Stimulated activated CD4-positive, alpha-beta T cell treated with anti-CD3 and anti-CD28 coated beads, Interleukin-15, amount 100 ng/mL, for 1 hour (primary cell): ENCODE measurements at places on chromosomes 1 and 21.

- no peak for DNase-seq
These were observed 61.6 kb downstream of the COL18A1 start for GRCh38 chr21:45466330-45467220.

GRCh38 chr1:100643471-100644196 lies 75.9 kb upstream of the VCAM1 start:
- DNase-seq, result no peak

DNA sequence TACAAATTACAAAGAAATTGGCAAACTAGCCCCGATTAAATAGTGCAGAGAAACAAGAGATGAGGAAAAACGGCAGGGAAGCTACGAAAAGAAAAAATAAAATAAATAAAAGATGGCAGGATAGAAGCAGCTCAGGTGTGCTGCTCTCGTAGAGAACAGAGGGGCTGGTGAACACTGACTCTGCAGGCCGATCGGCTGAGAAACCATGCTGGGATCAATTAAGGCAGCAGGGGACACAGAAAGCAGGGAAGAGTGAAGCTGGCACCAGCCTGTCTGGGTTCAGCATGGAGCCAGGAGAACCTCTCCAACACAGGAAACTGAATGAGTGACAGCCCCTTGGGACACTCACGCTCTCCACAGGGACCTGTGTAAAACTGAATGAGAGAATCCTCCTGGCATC lies 39.5 kb upstream of the TMPRSS15 start:
- no peak for DNase-seq

DNA sequence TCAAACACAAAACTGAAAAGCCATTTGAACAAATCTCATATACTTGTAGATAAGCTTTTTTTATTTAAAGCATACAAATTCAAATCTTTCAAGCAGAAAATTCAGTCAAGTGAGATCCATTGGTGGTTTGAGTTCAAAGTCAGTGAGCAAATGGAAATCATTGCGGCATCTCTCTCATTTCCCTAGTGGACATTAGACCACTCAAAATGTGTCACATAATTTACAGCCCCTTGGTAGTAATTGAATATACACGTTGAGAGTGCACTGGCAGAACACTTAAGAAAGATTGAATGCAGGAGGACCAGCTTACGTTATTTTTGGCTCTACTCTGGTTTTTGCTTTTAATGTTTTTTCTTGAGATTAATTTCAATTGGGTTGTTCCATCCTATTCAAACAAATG lies 633.7 kb downstream of the USP25 start:
- DNase-seq, result no peak

- DNase-seq, result no peak
These were observed 289.5 kb downstream of the KIF26B start for GRCh38 chr1:245444147-245444828.

DNA sequence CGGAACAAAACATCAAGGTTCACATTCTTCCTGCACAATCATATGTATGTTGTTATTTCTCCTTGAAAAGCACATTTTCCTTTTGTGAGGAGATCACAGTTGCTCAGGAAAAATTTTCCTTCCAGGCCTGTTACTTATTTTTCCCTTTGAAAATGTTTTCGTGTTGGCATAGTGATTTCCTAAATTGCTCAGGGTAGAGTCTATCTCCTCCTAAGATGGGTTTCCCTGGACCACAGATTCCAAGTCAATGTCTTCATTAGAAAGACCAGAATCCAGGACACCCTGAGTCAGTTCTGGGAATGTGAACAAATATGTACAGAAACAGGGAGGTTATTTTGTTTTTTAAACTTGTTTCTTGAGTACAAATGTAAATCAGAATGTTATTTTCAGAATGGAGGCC lies 94.3 kb upstream of the C1orf105 start:
- DNase-seq, result no peak

- DNase-seq, result no peak
These were observed 195.0 kb upstream of the EDN2 start for GRCh38 chr1:41679531-41679930.

DNA sequence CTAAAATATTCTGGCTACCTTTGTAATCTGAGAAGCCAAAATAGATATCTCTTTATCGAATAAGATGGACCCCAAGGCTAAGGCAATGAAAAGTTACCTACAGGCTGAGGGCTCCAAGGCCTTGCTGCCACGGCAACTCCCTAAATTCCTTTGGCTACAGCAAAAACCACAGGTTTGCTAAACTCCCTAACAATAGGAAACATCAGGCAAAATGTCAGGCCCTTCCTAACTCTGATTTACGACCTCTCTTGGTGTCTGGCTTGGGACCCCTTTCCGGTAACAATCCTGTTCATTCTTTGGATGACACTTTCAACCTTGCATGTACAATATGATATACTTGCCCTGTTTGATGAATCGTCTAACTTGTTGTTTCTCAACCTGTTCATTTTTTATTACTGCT lies 11.3 kb upstream of the OR2T8 start:
- DNase-seq, result no peak

DNA sequence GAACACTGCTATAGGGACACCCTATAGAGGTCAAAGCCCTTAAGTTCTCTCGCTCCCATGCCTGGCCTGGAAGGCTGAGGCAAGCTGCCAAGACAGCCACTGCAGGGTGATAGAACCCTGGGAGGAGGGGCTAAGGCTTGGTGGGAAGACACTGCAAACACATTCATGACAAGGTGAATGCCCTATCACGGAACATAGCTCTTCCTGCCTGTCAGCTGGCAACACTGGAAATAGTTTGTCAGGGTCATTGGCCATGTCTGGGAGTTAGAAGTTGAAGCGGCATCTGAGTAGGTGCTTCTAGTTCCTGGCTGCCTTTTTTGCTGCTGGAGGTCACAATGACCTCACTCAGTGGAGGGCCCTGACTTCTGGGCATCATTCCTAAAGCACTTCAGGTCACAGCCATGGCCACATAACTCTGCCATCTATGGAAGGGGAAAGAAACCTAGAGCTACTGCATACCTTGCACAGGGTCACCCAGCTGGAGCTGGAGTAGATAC lies 4.2 kb downstream of the FABP3 start:
- no peak for DNase-seq

DNA sequence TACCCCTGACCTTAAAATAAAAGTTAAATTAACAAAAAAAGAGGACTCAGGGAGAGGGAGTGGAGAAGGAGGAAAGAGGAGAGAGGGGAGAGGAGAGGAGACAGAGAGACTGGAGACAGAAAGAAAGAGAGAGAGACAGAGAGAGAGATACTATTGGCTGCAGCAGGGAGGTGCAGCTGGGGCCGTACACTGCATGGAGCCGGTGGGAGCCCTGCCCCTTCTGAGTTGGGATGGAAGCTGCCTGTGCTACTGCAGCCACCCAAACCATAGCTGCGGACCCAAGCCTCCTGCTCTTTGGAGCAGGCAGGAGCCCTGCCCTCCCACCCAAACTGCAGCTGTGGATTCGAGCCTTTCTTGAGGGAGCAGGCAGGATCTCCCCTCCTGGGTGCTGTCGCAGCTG lies 32.7 kb upstream of the HP1BP3 start:
- DNase-seq, result no peak

DNA sequence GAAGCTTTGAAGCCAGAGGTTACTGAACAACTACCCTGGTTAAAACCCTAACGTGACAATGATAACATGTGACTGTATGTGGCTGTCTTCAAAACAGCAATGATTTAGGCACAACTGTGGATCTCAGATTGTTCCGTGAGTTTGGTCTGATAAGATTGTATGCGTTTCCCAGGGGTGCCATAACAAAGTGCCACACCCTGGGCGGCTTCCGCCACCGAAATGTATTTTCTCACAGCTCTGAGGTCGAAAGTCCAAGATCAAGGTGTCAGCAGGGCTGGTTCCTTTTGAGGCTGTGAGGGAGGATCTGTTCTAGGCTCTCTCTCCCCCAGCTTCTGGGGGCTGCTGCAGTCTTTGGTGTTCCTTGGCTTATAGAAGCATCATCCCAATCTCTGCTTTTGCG lies 29.5 kb upstream of the ERG start:
- no peak for DNase-seq

GRCh38 chr1:58515794-58516401 lies 30.6 kb downstream of the OMA1 start:
- DNase-seq, result no peak

DNA sequence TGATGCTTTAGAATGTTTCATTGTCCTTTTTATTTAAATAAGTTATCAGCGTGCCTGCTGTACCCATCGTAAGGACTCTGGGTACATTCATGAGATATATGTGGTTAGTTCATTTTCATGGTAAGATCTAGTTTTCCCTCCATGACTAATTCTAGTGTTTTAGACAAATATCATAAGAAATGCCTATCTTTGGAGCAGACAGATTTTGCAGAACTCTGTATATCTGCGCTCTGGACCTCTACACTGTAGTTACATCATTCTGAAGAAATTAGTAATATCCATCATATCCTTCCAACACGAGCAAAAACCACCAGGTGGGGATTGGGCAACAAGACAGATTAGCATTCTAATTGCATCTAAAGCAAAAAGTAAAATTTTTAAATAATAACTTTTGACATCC lies 499.2 kb downstream of the SETD4 start:
- no peak for DNase-seq

- DNase-seq, result peak; percentile 64
These were observed 627 bp upstream of the GNB1 start for GRCh38 chr1:1891349-1892078.

DNA sequence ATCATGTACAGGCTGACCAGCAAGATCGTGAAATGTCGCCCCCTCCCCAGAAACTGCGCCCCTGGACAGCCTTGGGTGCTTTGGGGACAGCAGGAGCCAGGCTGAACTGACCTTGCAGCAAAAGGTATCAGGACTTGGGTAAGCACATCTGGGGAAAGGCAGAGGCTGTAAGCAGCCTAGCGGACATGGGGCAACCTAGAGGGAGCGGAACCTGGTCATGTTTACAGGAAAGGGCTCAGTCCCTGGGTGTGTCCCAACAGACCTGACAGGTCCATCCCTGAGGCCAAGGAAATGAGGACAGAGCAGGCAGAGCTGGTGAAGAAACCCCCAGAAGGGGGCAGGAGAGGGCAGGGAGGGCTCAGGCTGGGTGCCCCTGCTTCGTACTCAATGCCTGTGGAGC lies 3.1 kb upstream of the S100A8 start:
- no peak for DNase-seq

DNA sequence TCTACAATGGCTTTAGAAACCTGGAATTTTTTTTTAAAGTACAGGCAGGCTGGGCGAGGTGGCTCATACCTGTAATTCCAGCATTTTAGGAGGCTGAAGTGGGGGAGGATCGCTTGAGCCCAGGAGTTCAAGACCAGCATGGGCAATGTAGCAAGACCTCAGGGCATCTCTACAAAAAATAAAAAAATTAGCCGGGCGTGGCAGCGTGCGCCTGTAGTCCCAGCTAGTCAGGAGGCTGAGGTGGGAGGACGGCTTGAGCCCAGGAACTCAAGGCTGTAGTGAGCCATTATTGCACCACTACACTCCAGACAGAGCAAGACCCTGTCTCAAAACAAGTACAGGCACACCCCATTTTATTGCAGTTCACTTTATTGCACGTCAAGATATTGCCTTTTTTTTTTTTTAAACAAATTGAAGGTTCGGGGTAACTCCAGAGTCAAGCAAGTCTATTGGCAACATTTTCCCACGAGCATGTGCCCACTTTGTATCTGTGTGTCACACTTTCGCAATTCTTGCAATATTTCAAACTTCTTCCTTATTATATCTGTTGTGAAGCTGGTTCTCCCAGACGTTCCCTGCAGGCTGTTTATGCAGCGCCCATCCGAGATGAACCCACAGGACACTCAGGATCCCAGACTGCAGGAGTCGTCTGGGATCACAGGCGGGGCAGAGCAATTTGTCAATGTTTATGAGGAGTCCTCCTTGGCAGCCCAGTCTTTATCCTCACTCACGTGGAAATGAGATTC lies 4.7 kb downstream of the HES2 start:
- DNase-seq, result no peak

DNA sequence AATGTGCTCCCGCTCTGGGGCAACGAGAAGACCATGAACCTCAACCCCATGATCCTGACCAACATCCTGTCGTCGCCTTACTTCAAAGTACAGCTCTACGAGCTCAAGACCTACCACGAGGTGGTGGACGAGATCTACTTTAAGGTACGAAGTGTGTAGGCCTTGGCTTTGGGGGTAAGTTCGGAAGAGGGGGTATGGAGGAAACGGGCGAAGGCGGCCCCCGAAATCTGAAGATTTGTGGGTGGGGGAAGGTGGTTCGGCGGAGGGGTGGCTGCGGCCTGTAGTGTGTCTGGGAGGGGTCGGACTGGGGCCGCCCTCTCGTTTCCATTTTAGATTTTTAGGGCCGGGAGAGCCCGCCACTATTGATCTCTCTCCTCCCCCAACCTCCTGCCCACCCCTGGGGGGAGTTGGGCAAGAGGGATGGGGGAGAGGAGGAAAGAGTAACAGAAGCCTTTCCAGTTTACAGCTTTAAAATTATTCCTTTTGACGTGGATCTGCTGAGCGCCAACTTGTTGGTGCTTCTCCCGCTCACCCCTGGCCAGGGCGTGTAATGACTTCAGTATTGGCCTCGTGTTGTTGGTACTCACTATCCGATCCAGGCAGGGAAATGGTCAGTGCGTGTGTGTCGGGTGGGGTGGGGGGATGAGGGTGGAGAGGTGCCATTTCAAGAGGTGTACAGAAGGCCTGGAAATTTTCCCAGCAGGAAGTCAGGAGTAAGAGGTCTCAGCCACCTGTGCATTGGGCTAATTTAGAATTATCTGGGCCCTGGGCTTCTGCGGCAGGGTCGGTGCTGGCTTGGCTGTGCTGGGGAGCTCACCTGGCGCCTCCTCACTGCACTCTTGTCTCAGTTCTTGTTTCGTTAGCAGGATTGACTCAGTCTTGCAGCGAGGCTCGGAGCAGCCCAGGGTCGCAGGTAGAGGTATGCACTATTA lies 880 bp downstream of the PRPF38B start:
- DNase-seq, result peak; percentile 41

DNA sequence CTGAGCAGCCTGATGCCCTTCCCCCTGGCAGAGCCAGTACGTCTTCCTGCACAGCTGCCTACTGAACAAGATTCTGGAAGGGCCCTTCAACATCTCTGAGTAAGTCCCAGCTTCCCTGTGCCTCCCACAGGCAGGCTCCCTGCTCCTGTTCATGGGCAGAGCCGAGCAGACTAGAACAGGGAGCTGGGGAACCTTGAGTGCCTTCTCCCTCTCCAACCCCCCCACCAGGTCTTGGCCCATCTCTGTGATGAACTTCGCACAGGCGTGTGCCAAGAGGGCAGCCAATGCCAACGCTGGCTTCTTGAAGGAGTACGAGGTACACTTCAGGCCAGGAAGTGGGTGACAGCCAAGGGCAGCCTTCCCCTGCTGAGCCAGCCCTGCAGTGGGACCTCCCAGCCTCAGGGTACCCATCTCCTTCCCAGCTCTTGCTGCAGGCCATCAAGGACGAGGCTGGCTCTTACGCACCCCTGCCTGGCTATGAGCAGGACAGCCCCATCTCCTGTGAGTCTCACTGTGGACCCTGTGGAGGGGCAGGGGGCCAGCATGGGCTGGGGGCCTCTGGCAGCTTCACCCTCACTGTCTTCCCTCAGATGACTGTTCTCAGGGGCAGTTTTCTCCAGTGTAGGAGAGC lies 6.4 kb upstream of the LGR6 start:
- no peak for DNase-seq
